ENCODE measurements at places on chromosomes 5 and 9. TPM values are rescaled to one million over a fixed set of nuclear protein-coding genes. Genes with fewer than 3 reads are reported as not detected.

- DNase-seq = peak; percentile 85
Measured at GRCh38 chr5:72268753-72269410, 51.2 kb downstream of the MRPS27 start.

GRCh38 chr5:169772688-169773087 is 135.6 kb downstream of the DOCK2 start:
- no peak for DNase-seq

GRCh38 chr9:26054600-26055520 is 376.6 kb upstream of the TUSC1 start:
- no peak for DNase-seq

GRCh38 chr5:112374356-112374755 is 44.7 kb downstream of the EPB41L4A start:
- no peak for DNase-seq

GRCh38 chr5:88886252-88886651 is 3.3 kb upstream of the MEF2C start:
- no peak for DNase-seq

GRCh38 chr9:125119643-125120286 is 23.6 kb downstream of the SCAI start:
- DNase-seq = no peak

GRCh38 chr9:123281659-123282350 is 13.4 kb upstream of the STRBP start:
- DNase-seq = no peak

DNA sequence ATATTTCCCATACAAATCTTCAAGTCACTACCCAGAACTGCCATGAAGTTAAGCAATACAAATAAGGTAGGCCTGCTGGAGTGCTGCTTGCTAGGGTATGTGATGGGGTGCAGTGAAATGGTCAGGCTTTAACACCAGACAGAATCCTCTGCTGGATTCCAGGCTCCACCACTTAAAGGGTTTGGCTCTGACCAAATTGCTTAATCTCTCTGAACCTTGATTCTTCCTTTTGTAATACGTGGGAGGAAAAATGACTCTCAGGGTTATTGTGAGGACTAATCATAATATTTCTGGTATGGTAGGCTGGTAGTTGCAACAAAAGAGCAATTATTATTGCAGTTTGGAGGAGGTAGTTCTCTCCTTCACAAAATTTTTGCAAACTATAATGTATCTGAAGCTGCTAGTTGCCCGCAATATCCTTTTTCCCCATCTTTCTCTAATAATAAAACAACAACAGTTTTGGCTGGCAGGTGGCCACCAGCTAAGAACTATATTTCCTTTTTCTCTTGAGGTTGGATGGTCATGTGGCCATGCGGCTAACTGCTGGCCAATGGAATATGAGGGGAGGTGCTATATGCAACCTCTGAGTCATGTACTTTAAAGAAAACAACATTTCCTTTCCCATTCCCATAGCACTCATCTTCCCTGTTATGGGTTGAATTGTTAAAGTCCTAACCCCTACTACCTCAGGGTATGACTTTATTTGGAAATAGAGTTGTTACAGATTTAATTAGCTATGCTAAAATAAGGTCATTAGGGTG is 44.1 kb downstream of the CCL28 start:
- no peak for DNase-seq

GRCh38 chr9:20914556-20914955 is 116.9 kb downstream of the HACD4 start:
- DNase-seq = no peak

- DNase-seq = no peak
Measured at GRCh38 chr9:28624771-28625170, 1051.5 kb upstream of the C9orf72 start.

GRCh38 chr5:62689599-62690368 is 111.2 kb downstream of the LRRC70 start:
- DNase-seq = no peak

GRCh38 chr5:16849775-16850174 is 86.3 kb downstream of the MYO10 start:
- no peak for DNase-seq

- no peak for DNase-seq
Measured at GRCh38 chr5:78896132-78896531, 89.0 kb downstream of the ARSB start.

DNA sequence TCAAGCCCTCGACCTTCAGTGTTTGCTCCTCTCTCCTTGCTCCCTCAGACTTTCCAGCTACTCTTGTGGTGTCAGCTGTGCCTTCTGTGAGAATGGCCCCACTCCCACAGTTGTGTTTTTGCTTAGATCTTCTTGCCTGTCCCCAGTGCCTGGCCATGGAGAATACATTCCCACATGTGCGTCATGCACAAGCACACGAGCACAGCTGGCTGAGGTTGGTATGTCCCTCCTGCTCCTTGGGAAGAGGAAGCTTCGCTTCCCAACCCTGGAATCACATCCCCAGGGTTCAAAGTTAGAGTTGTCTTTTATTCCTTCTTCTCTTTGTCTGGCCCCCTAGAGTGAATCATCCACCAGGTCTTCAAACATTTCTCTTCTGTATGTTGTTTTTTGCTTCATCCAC is 518.6 kb downstream of the CCDC171 start:
- no peak for DNase-seq

GRCh38 chr5:122947772-122948171 is 88.8 kb downstream of the PPIC start:
- no peak for DNase-seq

DNA sequence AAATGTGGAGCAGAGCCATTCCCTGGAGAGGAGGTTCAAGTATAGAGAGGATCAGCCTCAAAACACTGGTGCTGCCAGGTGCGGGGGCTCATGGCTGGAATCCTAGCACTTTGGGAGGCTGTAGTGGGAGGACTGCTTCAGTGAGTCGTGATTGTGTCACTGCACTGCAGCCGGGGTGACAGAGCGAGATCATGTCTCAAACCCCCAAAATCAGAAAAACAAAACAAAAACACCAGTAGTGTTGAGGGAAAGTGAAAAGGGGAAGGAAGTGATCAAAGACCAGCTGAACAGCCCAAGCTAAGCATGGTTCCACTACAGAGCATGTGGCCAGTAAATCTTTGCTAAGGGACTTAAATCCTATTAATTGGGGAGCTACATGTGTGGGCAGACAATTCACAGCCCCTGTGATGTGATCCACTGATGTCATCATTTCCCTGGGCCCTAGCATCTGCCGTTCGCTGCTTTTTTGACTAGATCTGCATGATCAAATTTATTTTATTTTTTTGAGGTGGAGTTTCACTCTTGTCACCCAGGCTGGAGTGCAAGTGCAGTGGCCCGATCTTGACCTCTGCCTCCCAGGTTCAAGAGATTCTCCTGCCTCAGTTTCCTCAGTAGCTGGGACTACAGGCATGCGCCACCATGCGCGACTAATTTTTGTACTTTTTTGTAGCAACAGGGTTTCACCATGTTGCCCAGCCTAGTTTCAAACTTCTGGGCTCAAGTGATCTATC is 2.7 kb upstream of the PCBD2 start:
- DNase-seq = no peak

GRCh38 chr5:135710045-135710675 is 124.3 kb upstream of the SLC25A48 start:
- DNase-seq = no peak

GRCh38 chr9:76297721-76298239 is 96.4 kb downstream of the RFK start:
- no peak for DNase-seq

DNA sequence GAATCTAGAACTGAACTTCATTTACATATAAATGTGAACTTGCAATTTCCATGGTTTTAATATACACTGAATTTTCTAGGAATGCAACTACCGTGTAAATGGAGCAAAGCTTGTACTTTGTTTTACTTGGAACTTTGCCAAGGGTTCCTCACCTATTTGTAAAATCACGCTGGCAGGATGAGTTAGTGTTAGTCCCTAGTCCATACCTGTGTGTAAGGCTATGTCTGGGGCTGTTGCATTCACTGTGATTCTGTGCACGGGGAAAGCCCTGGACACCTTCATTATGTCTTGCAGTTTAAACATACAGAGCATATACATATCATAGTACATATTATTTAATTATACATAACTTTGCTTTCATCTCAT is 119.9 kb downstream of the PAX5 start:
- no peak for DNase-seq

DNA sequence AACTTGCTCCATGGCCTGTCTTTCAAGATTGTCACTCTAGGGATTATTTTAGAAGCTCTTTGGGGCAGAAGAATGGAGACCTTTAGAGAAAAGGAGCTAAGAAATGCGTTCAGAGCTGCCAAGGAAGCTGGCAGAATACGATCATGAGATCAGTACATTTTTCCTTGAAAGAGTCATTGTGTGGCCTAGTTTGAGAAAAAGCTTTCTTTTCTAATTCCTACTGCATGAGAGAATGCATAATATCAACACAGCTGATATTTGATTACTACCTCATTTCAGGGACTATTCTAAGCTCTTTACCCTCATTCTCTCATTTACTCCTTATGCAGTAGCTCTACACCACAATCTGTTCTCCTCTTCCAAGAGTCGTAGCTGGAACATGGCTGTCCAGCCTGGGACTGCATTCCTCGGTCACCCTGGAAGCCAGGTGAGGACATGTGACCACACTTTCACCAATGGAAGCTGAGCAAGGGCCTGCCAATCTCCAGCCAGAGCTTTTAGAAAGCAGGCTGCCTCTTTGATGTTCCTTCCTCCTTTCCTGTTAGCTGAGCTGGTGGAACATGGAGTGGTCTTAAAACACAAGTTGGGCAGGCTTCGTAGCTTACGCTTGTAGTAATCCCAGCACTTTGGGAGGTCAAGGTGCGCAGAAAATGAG is 99.3 kb upstream of the LHFPL2 start:
- peak; percentile 32 for DNase-seq

DNA sequence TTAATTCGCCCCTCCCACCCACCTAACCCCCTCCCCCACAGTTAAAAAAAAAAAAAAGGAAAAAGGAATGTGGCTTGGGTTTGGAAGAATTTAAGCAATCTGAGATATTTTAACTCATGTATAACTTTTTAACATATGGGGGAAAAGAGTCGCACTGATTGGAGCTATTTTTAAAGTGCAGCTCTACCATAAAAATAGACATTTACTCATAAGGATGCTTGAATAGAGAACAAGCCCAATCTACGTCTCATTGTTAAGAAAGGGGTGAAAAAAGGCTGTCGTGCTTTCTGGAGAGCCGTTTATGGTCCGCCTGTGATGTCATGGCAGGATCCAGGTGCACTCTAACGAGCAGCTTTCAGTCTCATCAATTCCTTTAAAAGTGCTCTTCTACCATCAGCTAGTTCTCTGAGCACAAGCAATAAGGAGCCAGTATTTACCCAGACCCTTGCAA is 142.4 kb downstream of the ELAVL2 start:
- peak; percentile 68 for DNase-seq

DNA sequence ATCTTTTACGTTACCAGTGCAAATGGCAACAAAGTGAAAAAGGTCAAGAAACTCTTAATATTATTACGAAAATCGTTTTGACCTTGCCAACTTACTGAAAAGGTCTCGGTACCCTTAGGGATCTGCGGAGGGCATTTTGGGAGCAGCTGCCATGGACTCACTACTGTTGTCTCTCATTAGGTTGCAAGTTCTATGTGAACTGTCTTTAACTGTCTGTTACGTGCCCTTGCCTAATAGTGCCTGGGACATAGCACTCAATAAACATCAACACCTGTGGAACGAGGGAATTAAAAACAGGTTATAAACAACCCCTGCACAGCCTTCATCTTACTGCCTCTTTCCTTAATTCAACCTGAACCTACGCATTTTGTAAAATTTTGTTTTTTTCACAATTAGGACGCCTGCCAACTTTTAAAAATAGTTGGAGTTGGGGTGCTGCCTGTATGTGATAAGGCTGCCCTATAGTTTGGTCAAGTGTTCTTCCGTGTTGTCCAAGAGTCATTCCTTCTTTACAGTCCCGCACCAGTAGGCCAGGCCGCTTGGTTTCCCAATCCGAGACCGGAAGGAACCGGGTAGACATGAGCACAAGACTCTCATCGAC is 527 bp upstream of the SREK1 start:
- DNase-seq = no peak

GRCh38 chr5:95134326-95134725 is 150.6 kb downstream of the MCTP1 start:
- DNase-seq = peak; percentile 32

DNA sequence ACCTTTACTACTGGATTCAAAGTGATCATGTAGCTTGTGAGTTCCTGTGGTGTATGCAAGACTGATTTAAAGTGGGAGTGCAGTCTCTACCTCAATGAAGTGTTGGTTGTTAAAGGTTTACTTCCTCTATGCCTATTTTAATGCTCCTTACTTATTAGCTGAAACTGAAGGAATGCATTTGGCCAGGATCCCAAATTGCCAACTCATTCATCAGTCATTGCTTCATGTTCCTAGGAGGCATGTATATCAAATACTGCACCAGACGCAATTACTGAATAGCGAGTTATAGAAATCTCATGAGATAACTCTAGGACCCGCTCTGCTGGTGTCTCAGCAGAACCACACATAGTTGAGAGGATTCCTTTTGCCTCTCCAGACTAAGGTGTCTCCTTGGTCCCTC is 143.0 kb upstream of the RPS23 start:
- DNase-seq = no peak

- no peak for DNase-seq
Measured at GRCh38 chr5:138000102-138000723, 32.7 kb downstream of the FAM13B start.

DNA sequence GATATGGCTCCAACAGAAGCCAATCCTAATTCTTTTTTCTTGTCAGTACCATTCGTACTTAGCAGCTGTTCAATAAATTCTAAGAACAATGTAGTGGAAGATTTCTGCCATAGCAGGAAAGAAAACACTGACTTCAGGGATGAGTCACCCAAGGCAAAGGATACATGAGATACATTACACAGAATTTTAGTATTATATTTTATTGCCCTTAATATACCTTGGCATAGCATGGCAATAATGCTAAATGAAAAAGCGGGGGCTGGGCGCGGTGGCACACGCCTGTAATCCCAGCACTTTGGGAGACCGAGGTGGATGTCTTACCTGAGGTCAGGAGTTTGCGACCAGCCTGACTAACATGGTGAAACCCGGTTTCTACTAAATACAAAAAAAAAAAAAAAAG is 619.1 kb upstream of the DAB2 start:
- no peak for DNase-seq

GRCh38 chr9:12856603-12857002 is 81.8 kb downstream of the LURAP1L start:
- DNase-seq = peak; percentile 78

The RGMB gene
- total RNA-seq = 34.3 TPM

The TMC1 gene
- total RNA-seq = 0.54 TPM

The FOXD4 gene
- total RNA-seq = 0.31 TPM

The ADAMTS6 gene
- 1.0 TPM for total RNA-seq

The AJM1 gene
- 0.12 TPM for total RNA-seq

The NTMT1 gene
- 44.2 TPM for total RNA-seq

The FGFR4 gene
- 145 TPM for total RNA-seq

The IL5 gene
- not detected for total RNA-seq

The LIFR gene
- total RNA-seq = 25.2 TPM

The UBTD2 gene
- 46.3 TPM for total RNA-seq

The CDC20B gene
- not detected for total RNA-seq

The ZNF462 gene
- 101 TPM for total RNA-seq

The ALDH1B1 gene
- 79.7 TPM for total RNA-seq

The GFPT2 gene
- total RNA-seq = 120 TPM

The CA9 gene
- not detected for total RNA-seq

The HNRNPAB gene
- 345 TPM for total RNA-seq

The SLC22A4 gene
- total RNA-seq = 0.78 TPM

The MYMK gene
- not detected for total RNA-seq

The CATSPER3 gene
- 0.74 TPM for total RNA-seq

The HSPB3 gene
- total RNA-seq = not detected

The FOXD4L4 gene
- not detected for total RNA-seq

The PLAC8L1 gene
- total RNA-seq = not detected
